ENCODE measurements at places on chromosomes 5 and 9.

- DNase-seq, result peak; percentile 5
These were observed 1173.4 kb upstream of the ACO1 start for GRCh38 chr9:31210978-31211570.

GRCh38 chr5:51138164-51138563 is 245.1 kb upstream of the ISL1 start:
- no peak for DNase-seq

- no peak for DNase-seq
These were observed at the start of gene DPYSL3 for GRCh38 chr5:147509710-147510651. DPYSL3 (minus strand) TSS chr5:147510068; CDS start chr5:147509858, 210 bp downstream.

DNA sequence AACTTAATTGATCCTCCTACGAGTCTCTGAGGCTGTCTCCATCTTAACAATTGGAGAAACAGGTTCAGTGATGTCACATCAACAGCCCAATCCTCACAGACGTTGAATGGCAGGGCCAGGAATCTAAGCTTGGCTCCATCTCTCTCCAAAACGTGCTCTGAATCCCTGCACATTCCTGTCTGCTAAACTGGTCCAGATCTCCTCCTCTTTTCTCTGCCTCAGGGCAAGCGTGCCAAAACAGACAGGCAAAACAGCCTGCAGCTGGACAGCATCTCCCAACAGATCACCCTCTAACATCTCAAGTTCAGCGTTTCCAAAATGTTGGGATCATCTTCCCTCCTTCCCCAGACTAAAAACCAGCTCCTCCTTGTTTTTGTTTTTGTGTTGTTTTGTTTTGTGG is 6.6 kb downstream of the FBP1 start:
- DNase-seq, result no peak

- no peak for DNase-seq
These were observed 16.2 kb downstream of the C9orf43 start for GRCh38 chr9:113426701-113427100.

DNA sequence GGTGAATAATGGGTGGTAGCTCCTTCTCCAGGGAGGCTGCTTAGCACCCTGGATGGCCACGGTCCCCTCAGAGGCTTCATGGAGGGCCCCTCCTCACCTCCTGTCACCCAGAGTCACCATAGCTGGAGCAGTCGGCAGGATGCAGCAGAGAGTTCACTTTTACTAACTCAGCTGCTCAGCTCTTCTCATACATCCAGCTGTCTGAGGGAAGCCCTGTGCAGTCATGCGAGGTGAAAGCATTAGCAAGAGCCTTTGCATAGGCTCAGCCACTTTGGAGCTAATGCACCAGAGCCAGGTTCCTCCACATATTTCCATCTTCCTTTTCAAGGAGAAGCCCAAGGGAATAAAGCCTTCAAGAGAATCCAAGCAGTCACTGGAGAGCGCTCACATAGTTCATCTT is 499.2 kb downstream of the BNC2 start:
- no peak for DNase-seq

DNA sequence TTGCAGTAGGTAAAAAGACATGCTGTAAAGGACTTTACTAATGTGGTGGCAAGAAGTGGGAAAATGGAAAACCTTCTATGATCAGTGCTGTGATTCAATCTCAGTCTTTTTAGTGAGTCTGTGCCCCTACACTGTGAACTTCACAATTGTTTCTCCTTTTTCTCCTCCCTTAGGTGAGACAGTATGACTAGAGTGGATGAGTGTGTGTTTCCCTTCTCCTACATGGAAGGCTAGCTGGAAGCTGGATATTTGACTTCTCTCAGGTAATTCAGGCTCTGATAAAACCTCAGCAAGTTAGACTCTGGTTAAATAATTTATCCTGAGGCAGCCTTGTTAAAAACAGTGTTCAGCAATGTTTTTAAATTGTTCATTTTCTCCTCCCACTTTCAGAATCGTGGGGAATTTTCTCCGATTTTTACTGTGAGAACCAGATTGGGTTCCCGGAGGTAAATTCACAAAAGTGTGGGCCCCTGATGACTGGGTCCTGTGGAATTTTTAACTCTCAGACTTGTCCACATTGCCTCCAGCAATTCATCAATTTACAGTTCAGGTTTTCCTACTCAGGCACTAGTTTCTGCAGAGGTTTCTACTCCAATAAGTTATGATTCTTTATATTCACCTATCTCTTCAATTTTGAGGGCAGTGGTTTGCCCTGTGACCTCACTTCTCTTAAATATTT is 149.1 kb upstream of the PIK3R1 start:
- no peak for DNase-seq

- DNase-seq, result no peak
These were observed 10.7 kb upstream of the STK32A start for GRCh38 chr5:147223948-147224791.

- no peak for DNase-seq
These were observed 445.0 kb upstream of the TRPC7 start for GRCh38 chr5:136810261-136810801.

GRCh38 chr9:112971415-112971814 is 40.6 kb downstream of the ZNF883 start:
- DNase-seq, result no peak

DNA sequence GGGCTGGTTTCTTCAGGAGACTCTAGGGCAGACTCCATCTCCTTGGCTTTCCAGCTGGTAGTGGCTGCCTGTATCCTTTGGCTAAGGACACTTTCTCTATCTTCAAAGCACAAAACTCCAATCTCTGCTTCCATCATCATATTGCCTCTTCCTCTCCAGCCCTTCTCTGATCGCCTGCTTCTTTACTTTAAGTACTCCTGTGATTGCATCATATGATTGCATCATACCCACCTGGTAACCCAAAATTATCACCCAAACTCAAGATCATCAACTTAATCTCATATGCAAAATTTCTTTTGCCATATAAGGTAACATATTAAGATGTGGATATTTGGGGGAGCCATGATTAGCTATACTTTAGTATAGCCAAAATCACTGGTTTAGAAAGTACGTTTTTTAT is 1092.6 kb upstream of the CDH6 start:
- no peak for DNase-seq

Measured in activated T-helper 9 cell treated with anti-CD3 and anti-CD28 coated beads, Interleukin-2, amount 50 U/mL, for 16 hours (primary cell).